GM10248 (cell line): ENCODE measurements at places on chromosomes 1 and 21.

- DNase-seq, result no peak
These were observed 96.7 kb downstream of the NGF start for GRCh38 chr1:115241309-115241708.

GRCh38 chr21:27475363-27475955 lies 508.6 kb upstream of the ADAMTS5 start:
- DNase-seq, result no peak

DNA sequence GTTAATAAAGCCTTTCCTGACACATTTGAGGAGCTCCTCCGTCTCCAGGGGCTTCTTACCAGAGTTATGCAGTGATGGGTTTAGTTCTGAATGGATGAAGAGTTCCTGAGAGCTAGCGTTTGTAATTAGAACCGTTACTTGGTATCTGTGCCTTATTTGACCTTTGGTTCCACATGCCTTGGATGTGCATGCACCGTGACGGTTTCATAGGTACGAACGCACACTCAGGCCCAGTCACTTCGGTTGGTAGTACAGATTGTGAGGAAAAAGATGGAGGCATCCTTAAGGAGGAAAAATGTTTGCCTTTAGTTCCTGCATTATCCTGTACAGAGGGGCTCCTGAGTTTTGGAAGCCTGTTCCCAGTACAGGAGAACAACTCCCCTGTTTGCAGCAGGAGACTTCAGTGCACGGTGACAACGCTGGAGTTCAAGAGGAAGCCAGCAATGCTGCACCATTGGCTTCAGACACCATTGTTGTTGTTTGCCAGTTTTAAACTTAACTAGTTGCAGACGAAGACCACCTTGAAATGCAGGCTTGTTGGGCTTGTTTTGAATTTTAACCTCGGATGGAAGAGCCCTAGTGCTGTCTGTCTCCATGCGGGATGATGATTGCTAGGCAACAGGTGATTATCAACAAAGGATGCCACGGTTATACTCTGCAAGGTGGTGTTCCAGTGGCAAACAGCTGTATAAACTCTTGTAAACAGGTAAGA lies 8.2 kb downstream of the RBM15 start:
- no peak for DNase-seq

DNA sequence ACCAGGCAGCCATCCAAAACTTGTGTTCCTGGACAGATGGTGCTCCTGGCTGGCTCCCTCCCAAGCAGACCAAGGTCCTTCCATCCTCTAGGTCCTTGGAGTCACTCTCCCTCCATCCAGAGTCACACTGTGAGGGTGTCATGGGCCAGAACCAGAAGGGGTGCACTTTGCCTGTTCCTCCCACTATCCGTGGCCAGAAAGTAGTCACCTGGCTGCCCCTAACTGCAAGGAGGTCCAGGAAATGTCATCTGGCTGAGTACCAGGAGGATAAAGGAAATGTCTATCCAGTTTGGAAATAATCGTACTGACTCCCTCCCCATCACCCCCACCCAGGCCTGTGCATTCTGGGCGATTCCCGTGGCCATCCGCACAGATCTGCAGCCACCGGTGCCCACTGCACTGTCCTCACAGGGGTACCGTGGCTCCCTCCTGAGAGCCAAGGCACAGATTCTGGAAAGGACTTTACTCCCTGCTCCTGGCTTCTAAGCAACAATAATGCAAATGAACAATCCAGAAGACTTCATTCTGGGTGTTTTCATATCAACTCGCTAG lies 253.2 kb downstream of the NPHP4 start:
- DNase-seq, result no peak

- DNase-seq, result no peak
These were observed 393.0 kb upstream of the PLXNA2 start for GRCh38 chr1:208637181-208637580.

GRCh38 chr1:233277637-233278606 lies 17.6 kb downstream of the PCNX2 start:
- no peak for DNase-seq
